Occipital lobe (tissue), 3 donors: ENCODE measurements at places on chromosomes 2 and 18. TPM values are rescaled to one million over a fixed set of nuclear protein-coding genes. Genes with fewer than 3 reads are reported as not detected.

CYP1B1 gene
- 7.8 TPM for total RNA-seq

NT5DC4 gene
- total RNA-seq, result not detected

SLC5A7 gene
- 0.94 TPM for total RNA-seq

ITGA4 gene
- total RNA-seq, result 8.7 TPM

CDK5R2 gene
- total RNA-seq, result 6.2 TPM

RAB12 gene
- 113 TPM for total RNA-seq

TMEM185B gene
- total RNA-seq, result 18.6 TPM

G6PC2 gene
- total RNA-seq, result not detected

UGT1A9 gene
- total RNA-seq, result not detected

KANSL1L gene
- 97.0 TPM for total RNA-seq

SERPINB11 gene
- total RNA-seq, result not detected

C2orf72 gene
- 32.4 TPM for total RNA-seq

ZNF532 gene
- 207 TPM for total RNA-seq

DLX2 gene
- 3.3 TPM for total RNA-seq

B3GNT7 gene
- 1.2 TPM for total RNA-seq

OSBPL1A gene
- total RNA-seq, result 63.9 TPM

FBXO48 gene
- total RNA-seq, result 0.94 TPM

PKP4 gene
- total RNA-seq, result 112 TPM

CCDC85A gene
- total RNA-seq, result 38.8 TPM

C18orf54 gene
- 8.7 TPM for total RNA-seq

AGXT gene
- not detected for total RNA-seq

FASTKD2 gene
- total RNA-seq, result 44.6 TPM

PIGN gene
- total RNA-seq, result 56.8 TPM

CERS6 gene
- total RNA-seq, result 146 TPM

POTEJ gene
- not detected for total RNA-seq

RETSAT gene
- total RNA-seq, result 14.5 TPM

TMEM237 gene
- 30.3 TPM for total RNA-seq

ACSL3 gene
- 255 TPM for total RNA-seq

ALKAL2 gene
- 2.0 TPM for total RNA-seq

SNORC gene
- 1.6 TPM for total RNA-seq

PROC gene
- total RNA-seq, result not detected

TEX44 gene
- total RNA-seq, result not detected

CNDP1 gene
- total RNA-seq, result 0.16 TPM

TRIM43 gene
- total RNA-seq, result not detected

GPAT2 gene
- total RNA-seq, result 1.6 TPM

RTP5 gene
- total RNA-seq, result 2.5 TPM

DSC3 gene
- total RNA-seq, result 0.78 TPM

SH2D6 gene
- 0.47 TPM for total RNA-seq

DNAJC5G gene
- not detected for total RNA-seq

SERPINB13 gene
- not detected for total RNA-seq

LIMS3 gene
- total RNA-seq, result 2.3 TPM

ZNF519 gene
- 65.7 TPM for total RNA-seq

CD8B2 gene
- total RNA-seq, result not detected

FZD7 gene
- total RNA-seq, result 7.0 TPM

SNRPD1 gene
- 29.0 TPM for total RNA-seq

DYNAP gene
- total RNA-seq, result not detected

CHRND gene
- not detected for total RNA-seq

LAMA1 gene
- total RNA-seq, result 15.1 TPM
